ENCODE measurements at places on chromosomes 7 and 10.

GRCh38 chr10:22319980-22320558 lies 830 bp upstream of the BMI1 start:
- DNase-seq, result no peak

- no peak for DNase-seq
Observed at GRCh38 chr10:111089293-111089692, 12.5 kb downstream of the ADRA2A start.

- no peak for DNase-seq
Observed at GRCh38 chr10:102914781-102915180, 3.3 kb upstream of the CNNM2 start.

- no peak for DNase-seq
Observed at GRCh38 chr7:150869467-150869866, 17.1 kb downstream of the AOC1 start.

DNA sequence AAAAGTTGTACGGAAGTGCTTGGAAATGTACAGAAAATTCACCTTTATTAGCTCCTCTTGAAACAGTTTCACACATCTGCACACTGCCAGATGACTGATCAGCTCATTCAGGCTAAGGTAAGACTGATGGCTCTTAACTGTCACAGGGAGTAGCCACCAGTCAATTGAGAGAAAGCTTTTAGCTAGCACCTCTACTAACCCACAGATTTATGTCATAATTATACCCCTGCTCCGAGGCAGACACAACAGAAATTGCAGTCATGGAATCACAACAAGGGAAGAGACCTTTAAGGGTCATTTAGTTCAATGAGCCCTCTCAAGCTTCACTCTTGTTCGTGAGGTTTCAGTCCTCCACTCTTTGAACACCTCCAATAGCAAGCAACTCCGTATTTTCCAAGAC lies 235.4 kb downstream of the TRIL start:
- no peak for DNase-seq

DNA sequence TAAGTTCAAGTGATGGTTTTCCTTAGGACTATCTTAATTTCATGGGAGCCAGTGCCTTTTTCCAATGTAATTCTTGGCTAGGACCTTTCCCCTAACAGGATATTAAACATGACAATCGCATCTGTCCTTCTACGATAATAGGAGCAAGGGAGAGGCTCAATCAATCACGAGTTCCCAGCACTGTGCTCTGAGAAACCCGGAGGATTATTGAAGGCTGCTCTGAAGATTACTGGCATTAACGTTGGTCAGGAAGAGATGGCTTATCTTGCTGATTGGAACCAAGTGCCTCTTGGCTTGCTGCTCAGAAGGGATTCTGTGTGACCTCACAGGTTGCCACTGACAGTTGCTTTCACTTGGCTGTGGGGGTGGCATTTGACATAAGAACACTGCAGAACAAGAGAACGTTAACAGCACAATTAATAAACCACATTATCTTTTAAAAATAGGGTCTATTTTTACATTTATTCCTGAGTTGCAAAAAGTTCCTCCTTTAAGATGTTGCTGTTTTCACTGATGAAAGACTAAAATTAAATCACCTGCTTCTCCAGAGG lies 252.1 kb upstream of the TAC1 start:
- DNase-seq, result no peak

DNA sequence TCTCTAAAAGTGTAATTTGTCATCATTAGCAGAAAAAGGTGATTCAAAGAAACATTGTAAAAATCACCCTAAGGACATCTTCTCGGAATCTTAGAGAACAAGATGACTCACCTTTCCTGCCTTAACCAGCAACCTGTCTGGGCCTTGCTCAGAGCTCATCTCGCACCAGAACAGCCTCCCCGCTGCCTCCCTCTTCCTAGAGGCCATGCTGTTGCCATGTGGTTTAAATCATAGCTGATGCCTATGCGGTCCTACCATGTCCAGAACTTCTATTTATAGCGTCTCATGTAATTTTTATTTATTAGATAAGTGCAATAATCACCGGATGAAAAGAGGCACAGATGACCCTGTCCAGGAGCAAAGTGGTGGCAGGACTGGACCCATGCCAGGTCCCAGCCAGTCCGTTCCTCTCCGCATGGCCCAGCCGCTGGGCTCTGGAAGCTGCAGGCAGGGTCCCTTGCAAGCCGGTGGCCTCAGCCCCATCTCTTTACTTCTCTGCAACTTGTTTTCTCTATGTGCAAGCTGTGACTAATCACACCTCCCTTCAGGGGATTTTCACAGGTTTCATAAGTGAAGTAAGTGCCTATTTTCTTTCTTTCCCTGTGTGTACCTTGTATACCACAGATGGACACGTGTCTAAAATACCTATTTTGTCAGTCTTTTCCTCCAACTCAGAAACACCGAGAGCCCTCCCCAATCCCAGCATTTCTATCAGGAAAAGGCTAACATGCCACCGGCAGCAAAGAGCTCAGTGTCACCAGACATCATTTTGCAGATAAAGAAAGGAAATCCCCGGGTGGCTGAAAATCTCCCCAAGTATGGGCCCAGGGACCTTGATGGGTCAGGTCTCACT lies 27.1 kb downstream of the KLF6 start:
- peak; percentile 70 for DNase-seq

GRCh38 chr10:48195803-48196202 lies 78.7 kb downstream of the FRMPD2 start:
- DNase-seq, result no peak

GRCh38 chr10:5604236-5604925 lies 62.0 kb downstream of the ASB13 start:
- DNase-seq, result no peak

DNA sequence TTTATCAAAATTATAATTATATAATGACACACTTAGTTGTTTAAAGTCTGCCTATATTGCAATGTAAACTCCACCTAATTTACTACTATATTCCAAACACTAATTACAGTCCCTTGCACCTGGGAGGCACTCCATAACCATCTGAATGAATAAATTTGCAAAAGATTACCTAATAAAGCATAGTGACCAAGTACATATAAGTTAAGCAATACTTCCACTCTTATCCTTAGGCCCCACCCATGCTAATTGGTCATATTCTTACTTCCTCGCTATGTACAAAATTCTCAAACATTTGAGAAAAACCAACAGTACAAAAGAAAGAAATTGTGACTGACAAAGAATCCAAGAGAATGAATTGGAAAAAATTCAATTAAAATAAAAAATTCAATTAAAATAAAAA lies 65.3 kb downstream of the ZFAND4 start:
- no peak for DNase-seq

DNA sequence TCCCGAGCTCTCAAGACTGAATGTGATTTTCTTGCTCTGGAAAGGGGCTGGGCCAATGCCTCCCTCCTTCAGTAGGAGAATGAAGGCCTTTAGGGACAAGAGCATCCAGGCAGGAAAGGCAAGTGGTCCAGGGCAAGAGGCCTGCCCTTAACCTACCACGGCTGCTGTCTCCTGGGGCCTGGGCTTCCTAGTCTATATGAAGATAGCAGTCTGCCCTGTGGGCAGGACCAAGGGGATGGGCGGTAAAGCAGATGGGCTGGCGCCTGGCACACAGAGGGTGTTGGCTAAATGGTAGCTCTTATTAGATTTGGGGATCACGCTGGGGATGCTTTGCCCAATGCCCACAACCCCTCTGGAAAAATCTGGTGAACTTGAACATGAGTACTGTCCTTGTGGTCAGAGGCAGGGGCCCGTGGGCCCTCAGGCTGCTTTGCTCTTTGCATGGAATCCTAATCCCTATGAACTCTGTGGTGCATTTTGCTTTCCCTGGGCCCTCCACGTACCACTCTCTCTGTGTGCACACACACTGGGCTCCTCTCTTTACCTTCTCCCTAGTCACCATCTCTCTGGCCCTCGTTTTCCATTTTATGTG lies 20.3 kb downstream of the CHAT start:
- no peak for DNase-seq

DNA sequence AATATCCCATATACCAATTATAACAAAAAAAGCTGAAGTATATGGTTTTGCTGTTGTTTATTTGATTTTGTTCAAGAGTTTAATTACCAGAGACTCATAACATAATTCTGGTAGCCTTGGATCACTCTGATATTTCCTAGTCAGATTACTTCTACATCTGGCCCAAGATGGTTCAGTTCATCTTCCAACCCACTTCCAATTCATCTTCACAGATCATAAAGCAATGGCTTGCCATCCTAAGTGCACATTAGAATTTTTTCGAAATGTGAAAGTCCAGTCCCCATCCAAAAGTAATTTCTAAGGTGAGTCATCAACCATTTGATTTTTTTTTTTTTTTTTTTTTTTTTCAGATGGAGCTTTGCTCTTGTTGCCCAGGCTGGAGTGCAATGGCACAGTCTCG lies 8.0 kb upstream of the HIBADH start:
- DNase-seq, result no peak

DNA sequence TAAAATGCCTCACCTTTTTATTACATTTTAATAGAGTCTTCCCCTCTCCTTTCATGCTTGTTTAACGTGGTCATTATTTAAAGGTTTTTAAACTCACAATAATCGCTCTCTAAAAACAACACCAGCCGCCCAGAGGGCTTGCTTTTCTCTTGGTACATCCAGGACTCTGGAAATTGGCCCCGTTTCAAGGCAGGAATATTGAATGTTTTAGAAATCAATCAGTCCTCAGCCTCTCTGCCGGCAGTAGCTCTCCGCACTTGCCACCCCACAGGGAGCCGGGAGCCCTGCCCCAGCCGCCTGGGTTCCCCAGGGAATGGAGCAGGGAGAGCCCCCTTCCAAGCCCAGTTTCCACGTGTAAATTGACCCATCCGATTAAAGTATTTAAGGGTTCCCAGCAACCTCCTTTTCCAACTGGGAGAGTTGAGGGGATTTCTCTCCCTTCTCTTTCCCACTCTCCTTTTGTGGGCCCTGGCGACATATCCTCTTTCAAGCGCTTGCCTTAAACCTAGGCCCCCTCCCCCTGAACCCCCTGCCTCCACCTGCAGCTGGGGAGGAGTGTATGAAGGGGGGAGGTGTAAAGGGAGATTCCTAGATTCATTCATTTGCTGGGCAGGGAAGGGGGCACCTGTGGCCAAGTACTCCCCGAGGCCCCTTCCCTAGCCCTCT lies 1.9 kb downstream of the FGF8 start:
- no peak for DNase-seq

DNA sequence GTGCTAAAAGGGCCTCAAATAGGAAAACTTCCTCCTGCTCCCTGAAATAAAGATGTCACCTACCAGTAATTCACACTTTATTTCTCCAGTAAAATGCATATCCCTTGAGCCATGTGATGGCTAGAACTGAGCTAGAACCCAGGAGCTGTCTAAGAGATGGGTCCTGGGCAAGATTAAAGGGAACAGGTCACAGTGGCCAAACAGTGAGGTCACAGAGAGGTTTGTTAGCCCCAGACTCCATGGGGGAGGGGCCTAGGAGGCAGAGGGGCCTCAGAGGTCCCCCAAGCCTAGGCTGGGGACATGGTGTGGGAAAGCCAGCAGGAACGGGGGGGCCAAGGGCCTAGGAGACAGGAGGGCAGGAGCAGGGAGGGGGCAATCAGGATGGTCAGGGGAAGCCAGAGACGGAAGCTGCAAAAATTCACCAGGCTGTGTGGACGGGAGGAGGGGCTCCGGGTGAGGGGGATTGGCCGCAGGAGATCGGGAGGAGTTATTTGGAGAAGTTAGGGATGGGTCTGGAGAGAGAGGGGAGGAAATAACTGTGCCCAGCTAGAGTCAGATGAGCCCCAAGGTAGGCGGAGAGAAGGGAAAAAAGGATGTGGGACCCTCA lies 3.3 kb downstream of the FBXO24 start:
- no peak for DNase-seq

DNA sequence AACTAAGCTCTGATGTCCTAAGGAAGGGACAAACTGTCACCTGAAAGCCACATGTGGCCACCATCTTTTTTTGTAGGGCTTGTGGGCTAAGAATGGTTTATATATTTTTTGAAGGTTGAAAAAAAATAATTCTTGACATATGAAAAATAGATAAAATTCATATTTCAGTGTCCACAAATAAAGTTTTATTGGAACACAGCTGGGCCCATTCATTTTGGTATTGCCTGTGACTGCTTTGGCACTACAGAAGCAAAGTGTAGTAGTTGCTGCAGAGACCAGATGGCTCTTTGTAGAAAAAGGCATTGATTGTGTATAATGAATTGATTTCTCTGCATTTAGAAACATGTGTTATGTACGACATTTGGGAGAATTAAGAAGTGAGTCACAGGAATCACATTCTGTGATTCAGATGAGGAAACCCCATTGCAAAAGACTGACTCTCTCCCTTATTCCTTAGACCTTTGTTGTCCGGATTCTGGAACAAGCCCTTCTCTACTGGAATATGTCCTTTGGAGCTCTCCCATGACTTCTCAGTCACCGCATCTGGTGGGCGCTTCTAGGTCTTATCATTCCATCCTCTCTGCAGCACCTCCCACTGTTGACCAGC lies 438.7 kb downstream of the LRMDA start:
- no peak for DNase-seq

- DNase-seq, result no peak
Observed at GRCh38 chr7:114539575-114539974, 125.0 kb downstream of the FOXP2 start.

GRCh38 chr7:70694971-70695794 lies 436.8 kb upstream of the GALNT17 start:
- DNase-seq, result no peak

DNA sequence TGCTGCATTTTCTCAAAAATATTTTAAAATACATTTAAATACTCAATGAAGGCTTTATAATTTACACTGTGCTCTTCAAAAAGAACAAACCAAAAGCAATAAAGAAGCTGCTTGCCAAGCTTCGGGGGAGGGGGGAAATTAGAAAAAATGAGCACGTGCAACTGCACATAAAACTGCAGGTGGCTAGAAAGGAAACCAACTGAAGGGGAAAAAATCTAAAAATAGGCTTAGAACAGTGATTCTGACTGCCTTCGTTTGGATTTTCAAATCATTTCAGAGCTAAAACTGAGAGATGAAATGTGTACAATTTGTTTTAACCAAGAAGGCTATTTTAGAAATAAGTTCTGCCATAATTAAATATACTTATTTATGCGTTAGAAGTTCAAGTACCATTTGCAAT lies 61.4 kb downstream of the ABI1 start:
- no peak for DNase-seq

- DNase-seq, result no peak
Observed at GRCh38 chr7:64574540-64575099, 11.7 kb upstream of the ZNF680 start.

GRCh38 chr10:70324339-70324861 lies 40.6 kb upstream of the NPFFR1 start:
- no peak for DNase-seq

- DNase-seq, result no peak
Observed at GRCh38 chr10:35124540-35124939, 2.1 kb upstream of the CREM start.

GRCh38 chr7:40356871-40357709 lies 222.3 kb downstream of the SUGCT start:
- no peak for DNase-seq

GRCh38 chr10:123651421-123652047 lies 14.6 kb upstream of the GPR26 start:
- DNase-seq, result no peak
